HuH-7 (cell line): ENCODE measurements at places on chromosomes 5 and 9.

GRCh38 chr9:80376180-80376579 is 804.4 kb downstream of the TLE4 start:
- DNase-seq: no peak

GRCh38 chr9:6921315-6921714 is 163.5 kb downstream of the KDM4C start:
- no peak for DNase-seq

DNA sequence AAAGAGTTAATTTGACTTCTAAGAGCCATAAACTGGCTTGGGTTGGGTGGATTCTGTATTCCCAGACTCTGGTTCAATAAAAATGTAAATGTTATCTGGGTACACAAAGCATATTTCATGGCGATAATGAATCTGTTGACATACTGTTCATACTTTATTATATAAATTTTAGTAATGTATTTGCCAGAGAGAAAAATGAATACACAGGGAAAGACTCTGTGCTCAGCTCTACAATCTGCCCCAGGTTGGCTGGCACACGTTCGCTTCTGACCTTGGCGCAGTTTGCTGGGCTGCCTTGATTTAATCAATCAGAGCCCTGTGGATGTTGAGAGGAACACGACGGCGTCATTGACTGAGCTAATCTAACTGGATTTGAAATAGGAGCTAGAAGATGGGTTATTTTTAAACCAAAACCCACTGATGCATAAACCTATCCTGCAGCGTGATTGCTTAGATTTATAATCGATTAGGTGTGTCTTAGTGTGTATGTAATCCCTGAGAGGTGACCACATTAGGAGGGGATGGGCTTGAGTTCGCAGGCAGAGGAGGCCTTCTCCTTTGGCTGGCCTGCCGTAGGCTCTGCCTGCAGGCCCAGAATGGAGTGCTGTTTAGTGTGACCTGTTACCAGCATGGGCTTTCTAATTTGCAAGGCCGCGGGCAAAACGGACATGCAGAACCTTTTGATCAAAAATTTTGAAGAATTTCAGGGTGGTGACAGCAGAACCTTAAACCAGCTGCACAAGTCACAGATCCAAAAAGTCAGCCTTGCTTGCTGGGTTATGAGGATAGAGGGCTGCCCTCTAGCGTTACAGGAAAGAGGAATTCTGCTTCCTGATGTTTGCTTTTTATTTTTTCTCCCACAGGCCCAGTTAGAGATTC is 3.9 kb upstream of the ADCY2 start:
- peak; percentile 38 for DNase-seq

GRCh38 chr5:136190091-136190720 is 2.8 kb downstream of the SMIM32 start:
- no peak for DNase-seq

GRCh38 chr5:146903789-146904188 is 25.2 kb upstream of the PPP2R2B start:
- no peak for DNase-seq

- DNase-seq: no peak
These were observed 110.0 kb downstream of the COL5A1 start for GRCh38 chr9:134751622-134752021.

DNA sequence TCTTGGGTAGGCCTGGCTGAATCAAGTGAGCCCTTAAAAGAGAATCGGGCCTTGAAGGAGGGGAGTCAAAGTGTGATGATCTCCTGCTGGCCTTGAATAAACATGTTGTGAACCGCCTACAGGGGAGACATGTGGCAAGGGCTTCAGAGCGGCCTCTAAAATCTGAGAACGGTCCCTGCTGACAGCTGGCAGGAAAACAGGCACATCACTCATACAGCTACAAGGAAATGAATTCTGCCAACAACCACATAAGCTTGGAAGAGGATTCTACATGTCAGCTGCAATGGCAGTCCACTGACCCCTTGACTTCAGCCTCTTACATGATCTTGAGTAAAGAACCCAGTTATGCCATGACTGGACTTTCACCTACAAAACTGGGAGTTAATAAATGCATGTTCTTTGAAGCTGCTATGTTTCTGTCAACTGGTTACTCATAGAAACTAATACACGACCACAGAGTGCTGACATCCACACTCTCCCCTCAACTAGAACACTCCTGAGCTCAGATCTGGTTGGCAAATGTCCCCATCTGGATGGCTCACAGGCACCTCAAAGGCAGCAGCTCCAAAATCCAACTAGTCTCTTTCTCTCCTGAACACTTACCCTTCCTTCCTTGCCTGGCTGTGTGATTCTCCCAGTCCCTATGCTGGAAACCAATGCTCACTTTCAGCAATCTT is 333.1 kb downstream of the ASTN2 start:
- no peak for DNase-seq

DNA sequence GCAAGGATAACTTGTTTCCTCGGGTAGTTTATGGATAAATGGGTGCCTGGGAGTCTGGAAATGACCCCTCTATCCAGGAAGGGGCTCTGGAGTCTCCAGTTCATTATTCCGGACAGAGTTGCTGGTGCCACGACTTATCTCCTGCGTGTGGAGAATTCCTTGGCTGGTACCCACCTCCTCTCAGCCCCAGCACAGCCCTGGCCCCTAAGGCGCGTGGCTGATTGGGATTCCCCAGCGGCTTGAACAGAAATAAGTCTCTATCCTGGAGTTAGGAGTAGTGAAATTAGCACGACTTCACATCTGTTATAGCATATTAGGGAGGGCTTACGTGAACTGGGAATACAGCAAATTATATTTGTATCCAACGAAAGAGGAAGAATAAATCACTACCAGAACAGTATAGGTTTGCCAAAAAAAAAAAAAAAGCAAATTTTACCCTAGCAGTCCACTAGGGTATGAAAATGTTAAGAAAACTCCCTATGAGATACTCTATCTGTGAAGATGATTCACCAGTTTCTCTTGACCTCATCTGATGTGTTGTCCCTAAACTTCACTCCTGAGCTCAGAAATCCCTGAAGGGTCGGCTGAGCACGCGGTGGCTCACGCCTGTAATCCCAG is 172.5 kb upstream of the OTULINL start:
- no peak for DNase-seq

DNA sequence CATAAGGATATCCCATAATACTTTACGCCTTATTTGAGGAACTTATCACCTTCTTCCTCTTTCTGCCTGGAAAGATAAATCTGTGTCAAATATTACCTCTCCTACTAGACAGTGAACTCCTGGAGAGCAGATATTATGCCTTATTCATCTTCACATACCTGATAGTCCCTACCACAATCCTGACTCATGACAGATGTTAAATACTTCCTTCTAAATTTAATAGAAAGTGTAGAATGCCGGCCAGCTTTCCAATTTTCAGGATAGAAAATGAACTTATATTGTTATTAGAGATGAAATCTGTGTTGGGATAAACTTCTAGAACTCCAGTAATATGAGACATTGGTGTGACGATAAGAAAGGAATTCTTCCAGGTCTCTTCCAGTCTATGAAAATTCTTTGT is 89.0 kb downstream of the GCNT4 start:
- no peak for DNase-seq

DNA sequence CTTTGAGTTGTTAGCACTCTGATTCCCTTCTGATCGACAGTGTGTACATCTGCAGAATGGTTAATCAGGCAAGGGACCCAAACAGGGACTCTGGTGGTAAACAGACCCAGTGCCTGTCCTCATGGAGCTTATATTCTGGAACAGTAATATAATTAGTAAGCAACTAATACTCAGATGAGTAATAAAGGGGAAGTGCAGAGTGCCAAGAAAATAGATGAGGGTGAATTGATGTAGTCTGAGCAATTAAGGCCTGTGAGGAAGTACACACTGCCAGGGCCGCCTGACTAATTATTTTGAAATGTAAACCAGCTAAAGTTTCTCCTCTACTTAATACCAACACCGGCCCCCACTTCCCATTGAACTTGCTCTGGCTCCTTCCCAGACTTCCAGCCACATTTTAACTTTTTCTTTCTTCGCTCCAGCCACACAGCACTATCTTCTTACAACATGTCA is 4.2 kb downstream of the DHX29 start:
- no peak for DNase-seq

DNA sequence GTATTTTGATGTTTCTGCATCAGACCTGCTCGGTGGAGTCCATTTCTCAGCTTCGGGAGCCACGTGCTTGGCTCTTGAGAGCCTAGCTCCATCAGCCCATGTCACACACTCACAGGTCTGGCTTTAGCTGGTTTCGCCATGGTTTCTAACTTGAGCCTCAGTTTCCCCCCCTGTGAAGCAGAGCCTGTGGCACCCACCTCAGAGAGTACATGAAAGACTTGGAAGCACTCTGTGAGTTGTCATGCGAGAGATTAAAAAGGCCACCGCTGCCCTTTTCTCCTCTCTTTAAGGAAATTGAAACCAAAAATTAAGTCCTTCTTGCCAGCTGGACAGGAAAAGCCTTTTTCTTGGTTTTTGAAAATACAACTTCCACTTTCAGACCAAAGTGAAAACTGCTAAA is 8.8 kb downstream of the TENT4A start:
- no peak for DNase-seq

DNA sequence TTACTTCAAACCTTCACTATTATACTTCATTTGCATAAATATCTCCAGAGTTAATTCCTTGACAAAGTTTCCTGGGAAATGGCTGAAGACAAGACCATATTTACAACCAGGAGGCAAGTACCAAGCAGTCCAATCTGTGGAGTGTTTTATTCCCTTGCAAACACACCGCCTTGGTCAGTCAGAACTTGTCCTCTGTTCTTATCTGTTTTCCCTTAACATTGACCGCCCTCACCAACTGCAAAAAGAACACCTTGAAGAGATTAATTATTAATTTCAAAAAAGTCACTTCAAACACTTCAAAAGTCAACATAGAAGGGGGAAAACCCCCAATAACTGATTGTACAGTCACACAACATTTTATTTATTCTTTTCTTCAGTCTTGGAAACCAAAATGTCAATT is 269.0 kb upstream of the RGMB start:
- peak; percentile 30 for DNase-seq

- DNase-seq: no peak
These were observed 202.9 kb downstream of the MPDZ start for GRCh38 chr9:13076616-13077015.

- DNase-seq: no peak
These were observed 100.4 kb upstream of the CDH18 start for GRCh38 chr5:20088361-20088760.

DNA sequence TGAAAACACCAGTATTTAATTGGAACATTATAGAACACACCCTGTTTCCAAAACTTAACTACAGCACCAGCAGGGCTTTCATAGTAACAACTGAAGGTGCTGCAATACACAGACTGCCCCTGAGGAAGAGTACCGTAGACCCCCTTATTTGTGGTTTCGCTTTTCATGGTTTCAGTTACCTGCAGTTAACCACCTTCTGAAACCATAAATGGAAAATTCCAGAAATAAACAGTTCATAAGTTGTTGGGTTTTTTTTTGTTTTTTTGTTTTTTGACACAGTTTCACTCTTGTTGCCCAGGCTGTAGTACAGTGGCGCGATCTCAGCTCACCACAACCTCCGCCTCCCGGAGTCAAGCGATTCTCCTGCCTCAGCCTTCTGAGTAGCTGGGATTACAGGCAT is 9.5 kb upstream of the GLDC start:
- no peak for DNase-seq

DNA sequence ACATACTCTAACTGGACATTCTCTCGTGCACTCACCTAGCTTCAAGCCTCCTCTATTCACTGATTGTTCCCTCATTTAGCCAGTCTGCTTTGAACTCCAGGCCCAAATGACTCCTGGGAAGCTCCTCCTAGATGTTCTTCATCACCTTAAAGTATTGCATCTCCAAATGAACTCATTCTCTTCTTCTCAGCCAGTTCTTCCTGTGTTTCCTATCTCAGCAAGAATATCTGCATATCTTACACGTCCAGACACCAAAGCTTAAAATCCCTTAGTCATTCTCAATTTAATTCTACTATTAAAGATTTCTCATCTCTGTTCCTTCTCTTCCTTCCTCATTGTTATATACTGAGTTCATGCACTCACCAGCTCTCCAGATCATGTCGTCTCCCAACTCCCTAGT is 118.6 kb upstream of the DAB2 start:
- DNase-seq: no peak

DNA sequence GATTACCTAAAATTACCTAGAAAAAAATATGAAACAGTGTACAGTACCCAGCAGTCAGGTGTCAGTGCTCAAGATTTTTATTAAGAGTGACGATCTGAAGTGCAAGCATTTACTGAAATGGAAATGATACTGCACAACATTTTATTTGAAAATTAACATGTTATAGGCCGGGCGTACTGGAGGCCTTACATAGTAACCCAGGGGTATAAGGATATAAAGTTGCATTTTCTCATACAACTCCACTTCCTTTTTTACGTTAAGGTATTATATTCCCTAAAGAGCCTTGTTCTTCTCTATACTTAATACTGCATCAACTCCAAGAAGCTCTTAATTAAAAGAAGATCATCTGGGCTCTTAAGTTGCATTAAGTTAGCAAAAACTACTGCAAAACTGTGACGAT is 3.3 kb downstream of the MAT2B start:
- no peak for DNase-seq

GRCh38 chr9:84736081-84736480 is 66.6 kb downstream of the NTRK2 start:
- no peak for DNase-seq

DNA sequence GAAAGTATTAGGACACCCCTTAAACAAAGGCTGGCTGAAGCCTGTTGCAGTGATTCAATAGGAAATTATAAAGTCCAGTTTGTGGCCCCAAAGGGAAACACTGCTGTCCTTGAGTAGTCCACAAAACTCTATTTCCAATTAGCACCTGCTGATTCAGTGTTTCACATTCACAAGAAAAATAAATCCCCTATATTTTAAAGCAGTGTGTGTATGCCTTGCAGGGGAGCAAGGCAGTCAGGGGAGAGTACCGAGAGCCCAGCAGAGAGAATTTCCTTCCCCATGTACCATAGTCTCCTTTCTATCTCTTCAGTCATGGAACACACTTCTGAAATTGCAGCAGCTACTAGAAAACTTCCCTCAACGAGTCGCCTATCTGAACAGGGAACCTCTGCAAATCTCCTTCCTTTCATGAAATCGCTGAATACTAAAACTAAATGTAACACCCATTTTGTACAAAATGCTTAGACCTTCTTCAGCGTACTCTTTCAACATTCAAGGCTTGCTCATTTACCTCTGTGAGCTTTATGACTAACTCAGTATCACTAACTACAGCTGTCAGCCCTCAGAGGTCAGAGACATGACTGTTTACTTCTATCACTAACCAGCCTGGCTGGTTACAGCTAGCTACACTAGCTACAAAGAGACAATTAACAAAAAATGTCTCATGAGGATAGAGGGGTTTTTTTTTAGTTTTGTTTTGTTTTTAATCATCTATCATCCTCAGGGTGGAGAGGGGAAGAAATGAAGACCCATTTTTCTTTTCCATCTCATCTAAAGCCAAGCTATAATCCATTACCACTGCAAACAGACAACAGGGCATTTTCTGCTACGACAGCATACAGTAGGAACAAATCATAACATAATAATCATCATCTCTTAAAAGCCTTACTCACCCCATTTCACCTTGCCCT is 188.7 kb downstream of the EBF1 start:
- no peak for DNase-seq

DNA sequence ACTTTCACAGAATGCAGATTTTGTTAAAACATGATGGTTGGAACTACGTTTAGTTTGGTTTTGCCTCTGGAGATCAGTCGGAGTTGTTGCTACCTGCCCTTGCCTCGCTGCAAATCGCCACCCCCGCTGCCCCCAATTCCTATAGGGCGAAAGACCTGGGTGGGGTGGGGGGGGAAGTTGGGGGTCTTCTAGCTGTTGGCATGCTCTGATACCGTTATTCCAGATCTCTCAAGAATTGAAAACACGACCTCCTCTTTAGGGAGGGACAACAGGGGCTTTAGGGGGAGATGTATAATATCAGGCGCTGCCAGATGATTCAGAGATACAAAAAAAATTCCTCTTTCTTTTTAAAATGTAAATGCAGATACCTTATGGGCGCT is 36.4 kb upstream of the NFIB start:
- DNase-seq: no peak
